Activated CD4-positive, alpha-beta T cell treated with anti-CD3 and anti-CD28 coated beads for 4 hours (primary cell): ENCODE measurements at places on chromosomes 2 and 18.
A peak's percentile ranks its signal among the peaks of the same experiment; 100 is the strongest.

GRCh38 chr2:238079874-238080327 is 19.1 kb downstream of the SCLY start:
- no peak for DNase-seq

GRCh38 chr2:102181919-102182635 is 4.7 kb upstream of the IL1RL2 start:
- no peak for DNase-seq

DNA sequence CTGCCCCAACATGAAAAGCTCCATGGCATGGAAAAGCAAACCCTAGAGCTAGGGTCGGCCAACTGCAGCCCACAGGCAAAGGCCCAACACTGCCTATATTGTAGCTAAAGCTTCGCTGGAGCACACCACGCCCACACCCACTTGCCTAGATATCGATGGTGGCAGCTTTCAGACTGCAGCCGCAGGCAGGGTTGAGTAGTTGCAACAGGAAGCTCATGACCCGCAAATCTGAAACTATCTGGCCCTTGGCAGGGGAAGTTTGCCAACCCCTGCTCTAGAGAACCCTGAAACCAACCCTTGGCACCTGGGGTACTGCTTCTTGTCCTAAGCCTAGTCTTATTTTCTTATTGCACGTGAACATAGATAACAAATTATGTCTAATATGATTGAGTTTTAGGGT is 250.0 kb downstream of the SOX11 start:
- no peak for DNase-seq

GRCh38 chr18:23302851-23303527 is 150.1 kb upstream of the RIOK3 start:
- DNase-seq, result no peak

DNA sequence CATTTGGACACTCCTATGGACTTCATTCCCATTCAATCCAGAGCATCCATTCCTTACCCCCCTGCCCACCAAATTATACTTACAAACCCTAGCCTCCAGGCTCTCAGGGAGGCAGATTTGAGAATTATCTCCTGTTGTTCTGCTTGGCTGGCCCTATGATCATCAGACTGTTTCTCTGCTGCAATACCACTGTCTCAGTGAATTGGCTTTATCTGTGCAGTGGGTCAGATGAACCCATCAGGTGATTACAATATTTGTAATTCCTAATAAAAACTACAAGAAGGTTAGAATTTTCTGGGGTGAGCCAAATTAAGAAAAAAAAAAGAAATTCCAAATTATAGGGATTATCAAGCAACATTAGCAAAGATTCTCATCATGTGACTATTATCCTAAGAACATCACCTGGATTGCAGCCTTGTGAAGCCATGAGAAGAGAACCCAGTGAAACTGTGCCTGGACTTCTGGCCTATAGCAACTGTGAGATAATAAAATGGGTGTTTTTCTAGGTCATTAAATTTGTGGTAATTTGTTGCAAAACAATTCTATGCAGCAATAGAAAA is 17.8 kb upstream of the SLC25A52 start:
- no peak for DNase-seq

DNA sequence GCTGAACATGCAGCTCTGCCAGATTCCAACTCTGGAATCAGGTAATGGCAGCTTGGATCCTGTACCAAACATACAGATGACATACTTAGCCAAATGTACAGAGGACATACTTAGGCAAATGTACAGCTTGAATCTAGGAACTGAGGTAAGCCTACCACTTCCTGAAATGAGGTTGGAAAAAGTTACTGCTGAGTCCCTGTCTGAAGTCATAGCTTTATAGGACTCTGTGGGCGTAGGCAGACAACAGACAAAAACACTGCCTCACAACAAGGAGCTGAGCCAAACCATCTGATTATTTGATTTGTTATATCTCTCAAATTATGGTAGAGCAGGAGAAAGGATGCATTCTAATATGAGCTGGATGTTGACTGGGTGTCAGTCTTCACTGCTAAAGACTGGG is 290.2 kb upstream of the TCF4 start:
- no peak for DNase-seq

GRCh38 chr2:144267239-144267638 is 252.7 kb downstream of the ZEB2 start:
- DNase-seq, result no peak

DNA sequence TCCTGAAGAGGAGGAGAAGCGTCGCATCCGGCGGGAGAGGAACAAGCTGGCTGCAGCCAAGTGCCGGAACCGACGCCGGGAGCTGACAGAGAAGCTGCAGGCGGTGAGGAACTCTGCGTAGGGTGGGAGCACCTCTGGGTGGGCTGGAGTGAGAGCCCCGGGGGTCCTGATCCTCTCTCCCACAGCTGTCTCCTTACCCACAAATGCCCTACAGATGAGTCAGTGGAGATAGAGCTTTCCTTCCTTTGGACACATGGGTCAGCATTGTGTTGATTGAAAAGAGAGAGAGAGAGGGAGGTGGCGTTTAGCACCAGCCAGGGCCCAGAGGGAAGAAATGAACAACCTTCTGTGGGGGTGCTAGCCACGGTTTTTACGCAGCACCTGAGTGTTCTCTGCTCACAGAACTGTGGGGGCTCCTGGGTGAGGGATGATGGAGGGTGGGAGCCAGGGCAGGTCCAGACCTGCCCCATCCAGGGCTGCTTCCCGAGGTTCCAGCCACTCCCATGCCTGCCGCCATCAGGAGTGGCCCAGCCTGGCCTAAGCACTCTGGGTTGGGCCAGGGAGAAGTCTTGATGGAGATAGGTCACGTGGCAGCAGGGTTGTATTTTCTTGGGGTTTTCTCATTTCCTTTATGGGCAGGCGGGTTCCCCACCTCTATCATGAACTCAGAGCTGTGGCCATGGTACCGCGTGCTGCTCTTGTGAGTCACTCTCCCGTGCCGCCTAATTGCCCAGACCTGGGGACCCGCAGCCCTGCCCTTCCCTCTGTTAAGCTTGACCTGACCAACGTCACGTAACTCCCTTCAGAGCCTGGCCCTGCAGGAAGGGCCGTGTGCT is 16.3 kb downstream of the FOSL2 start:
- peak; percentile 66 for DNase-seq

DNA sequence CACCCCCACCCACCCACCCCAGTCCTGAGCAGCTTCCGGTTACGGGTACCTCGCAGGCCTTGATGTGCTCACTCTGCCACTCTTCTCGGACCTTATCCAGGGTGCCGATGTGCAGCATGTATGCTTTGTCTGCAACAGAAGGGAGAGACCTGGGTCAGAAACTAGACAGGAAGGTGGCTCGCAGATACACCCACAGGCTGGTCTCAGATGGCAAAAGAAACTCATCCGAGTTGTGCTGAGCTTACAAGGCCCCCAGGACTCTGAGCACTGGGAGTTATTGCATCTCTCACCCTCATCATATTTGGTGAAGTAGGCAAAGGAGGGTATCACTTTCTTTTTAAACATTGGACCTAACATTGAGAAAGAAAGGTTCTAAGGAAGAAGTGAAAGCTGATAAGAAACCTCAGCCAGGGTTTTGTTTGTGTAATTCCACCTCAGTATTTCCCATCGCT is 30.6 kb upstream of the EPG5 start:
- peak; percentile 3 for DNase-seq
